Activated CD4-positive, alpha-beta T cell treated with anti-CD3 and anti-CD28 coated beads for 36 hours (primary cell): ENCODE measurements at places on chromosomes 1 and 21. TPM values are rescaled to one million over a fixed set of nuclear protein-coding genes. Genes with fewer than 3 reads are reported as not detected.

DNA sequence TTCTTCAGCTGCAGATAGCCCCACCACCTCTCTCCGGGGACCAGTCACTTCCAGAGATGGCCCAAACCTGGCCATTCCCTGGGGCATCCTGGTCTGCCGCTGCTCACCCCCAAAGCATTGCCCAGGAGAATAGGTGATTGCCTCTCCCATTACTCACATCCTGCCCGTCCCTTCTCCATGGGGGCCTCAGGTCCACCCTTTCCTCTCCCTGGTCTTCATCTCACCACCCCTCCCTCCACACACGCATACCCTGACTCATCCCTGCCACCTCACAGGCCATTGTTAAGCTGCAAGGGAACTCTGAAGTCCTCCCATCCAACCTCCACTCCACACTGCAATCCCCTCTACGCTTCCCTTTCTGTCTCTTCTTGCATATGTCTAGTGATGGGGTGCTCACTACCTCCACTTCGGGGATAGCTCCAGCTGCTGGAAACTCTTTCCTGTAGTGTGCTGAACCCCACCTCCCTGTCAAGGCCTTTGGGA, at the start of gene PLEKHG5:
Gene PLEKHG5, minus strand, starts transcription at position 188 of the 483 bp plus-strand sequence. CDS start 14,096 bp downstream, outside the sequence.
- DNase-seq = peak; percentile 41

DNA sequence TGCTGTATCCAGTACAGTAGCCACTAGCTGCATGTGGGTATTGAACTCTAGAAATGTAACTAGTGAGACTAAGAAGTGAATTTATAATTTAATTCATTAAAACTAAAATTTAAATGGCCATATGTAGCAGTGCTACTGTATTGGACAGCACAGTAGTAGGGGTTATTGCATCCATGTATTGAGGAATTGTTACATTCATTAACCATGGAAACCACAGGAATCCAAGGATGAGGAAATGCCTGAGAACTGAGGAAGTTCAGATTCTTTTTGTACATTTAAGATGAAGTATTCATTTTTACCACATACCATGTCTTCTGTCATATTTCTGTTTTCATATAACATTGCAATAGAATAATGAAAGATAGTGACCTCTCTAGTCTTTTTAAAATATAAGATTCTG, 2.6 kb downstream of the MTF2 start:
- DNase-seq = no peak

DNA sequence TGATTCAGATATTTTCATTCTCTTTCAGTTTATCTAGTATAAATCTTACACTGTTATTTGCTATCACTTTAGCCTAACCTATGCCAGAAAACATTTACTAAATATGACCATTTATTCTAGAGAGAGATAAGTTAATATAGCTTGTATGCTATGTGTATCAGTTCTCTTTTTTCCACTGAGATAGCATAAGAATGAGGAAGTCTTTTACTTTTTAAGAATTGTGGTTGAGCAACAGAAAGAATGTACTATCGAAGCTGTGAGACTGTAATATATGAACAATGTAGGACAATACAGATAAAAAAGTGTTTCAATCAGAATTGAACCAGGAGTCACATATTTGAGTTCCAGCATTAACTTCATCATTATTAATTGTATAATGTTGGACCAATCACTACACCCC, 479.9 kb upstream of the PLXNA2 start:
- no peak for DNase-seq

GRCh38 chr1:23500466-23500865, 16.5 kb upstream of the ASAP3 start:
- DNase-seq = no peak

- DNase-seq = no peak
Measured at GRCh38 chr1:193348091-193348768, 161.8 kb upstream of the B3GALT2 start.

DNA sequence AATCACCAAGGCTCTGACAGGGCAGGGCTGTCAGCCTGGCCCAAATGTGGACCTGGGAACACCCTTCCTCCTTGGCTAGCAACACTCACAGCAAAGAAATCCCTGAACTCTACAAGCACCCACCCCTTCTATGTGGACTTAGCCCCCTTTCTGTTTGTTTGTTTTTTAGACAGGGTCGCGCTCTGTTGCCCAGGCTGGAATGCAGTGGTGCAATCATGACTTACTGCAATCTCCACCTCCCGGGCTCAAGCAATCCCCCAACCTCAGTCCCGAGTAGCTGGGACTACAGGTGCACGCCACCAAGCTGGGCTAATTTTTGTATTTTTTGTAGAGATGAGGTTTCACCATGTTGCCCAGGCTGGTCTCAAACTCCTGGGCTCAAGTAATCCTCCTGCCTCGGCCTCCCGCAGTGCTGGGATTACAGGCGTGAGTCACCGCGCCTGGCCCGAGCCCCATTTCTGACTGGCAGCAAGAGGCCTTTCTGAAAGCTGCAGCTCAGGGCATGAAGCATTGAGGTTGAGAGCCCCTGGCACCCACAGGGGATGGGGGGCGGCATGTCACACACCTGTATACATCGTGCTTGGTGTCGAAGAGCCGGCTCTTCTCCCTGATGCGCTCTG, 16.2 kb downstream of the RIPK4 start:
- no peak for DNase-seq

DNA sequence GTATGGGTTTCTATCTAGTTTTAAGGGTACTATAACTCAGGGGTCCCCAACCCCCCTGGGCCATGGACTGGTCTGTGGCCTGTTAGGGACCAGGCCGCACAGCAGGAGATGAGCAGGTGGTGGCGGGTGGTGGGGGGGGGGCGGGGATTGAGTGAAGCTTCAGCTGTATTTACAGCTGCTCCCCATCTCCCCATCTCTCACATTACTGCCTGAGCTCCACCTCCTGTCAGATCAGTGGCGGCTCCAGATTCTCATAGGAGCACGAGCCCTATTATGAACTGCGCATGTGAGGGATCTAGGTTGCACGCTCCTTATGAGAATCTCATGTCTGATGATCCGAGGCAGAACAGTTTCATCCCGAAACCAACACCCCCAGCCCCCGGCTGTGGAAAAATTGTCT, 95.1 kb upstream of the SLC45A1 start:
- DNase-seq = no peak

GRCh38 chr1:231571904-231572303, 43.4 kb downstream of the TSNAX start:
- DNase-seq = no peak

GRCh38 chr1:159921700-159922504, 3.4 kb downstream of the TAGLN2 start:
- DNase-seq = peak; percentile 39

- DNase-seq = no peak
Measured at GRCh38 chr1:15125101-15125745, 28.3 kb upstream of the TMEM51 start.

GRCh38 chr1:67795179-67795912, 37.9 kb downstream of the GNG12 start:
- DNase-seq = no peak

DNA sequence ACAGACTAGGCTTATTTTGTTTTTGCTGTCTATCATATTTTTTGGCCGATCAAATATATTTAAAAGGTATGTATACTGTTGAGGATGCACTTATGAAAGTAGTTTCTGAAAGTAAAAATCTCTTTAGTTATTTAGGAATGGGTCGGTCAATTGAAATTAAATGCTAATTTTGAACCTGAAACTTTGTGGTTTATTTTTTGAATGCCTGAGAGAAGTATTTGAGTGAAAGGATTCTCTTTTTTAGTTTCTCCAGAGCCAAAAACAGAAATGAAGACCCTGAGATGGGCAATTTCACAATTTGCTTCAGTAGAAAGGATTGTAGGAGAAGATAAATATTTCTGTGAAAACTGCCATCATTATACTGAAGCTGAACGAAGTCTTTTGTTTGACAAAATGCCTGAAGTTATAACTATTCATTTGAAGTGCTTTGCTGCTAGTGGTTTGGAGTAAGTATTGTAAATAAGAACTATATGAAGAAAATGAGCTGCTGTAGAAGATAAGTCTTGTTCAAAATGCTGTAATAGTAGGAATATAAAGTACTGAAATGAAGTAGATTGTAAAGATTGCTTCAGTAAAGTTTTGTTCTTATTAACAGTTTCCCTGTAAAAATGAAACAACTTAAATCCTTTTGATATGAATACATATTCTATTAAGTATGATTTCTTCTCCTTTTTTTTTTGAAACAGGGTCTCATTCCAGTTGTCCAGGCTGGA, 11.5 kb downstream of the USP1 start:
- no peak for DNase-seq

Gene UBE2U
- not detected for total RNA-seq

Gene ANKRD35
- total RNA-seq = 0.55 TPM

Gene CAPN8
- not detected for total RNA-seq

Gene RIPK4
- total RNA-seq = 0.56 TPM

Gene GNG4
- total RNA-seq = 0.98 TPM

Gene TRPM2
- 1.5 TPM for total RNA-seq

Gene REG4
- 0.34 TPM for total RNA-seq

Gene SLC44A3
- total RNA-seq = not detected

Gene OSCP1
- total RNA-seq = 2.2 TPM

Gene SPATA46
- total RNA-seq = not detected
